GOT3 (cell line): ENCODE measurements at places on chromosomes 11 and 22.

- DNase-seq, result no peak
Observed at GRCh38 chr22:50581950-50582492, 628 bp downstream of the CHKB start.

DNA sequence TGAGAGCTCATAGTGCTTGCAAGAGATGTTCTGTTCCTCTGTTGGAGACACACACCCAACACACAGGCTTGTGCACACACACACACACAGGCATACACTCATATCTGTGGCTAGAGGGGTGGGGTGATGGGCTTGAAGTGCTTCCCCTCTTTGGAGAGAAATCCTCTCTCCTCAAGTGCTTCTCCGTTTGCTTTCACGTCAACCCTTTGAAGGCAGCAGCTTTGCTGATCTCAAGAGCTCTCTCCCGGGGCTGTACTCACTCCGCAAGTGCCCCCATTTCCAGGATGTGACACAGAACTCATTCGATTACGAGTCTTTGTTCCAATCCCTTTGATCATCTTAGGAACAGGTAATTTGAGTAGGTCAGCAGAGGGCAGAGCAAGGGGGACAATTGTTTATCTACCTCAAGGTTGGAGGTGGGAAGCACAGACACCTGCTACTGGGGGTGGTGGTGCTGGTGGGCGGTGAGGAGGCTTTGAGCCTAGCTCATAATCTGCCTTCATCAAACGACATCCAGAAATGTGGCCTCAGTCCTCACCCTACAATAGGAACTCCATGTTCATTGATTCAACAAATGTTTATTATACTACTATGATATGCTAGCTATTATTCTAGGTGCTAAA lies 529.8 kb upstream of the CADM1 start:
- no peak for DNase-seq

GRCh38 chr22:20393705-20394476 lies at the start of gene ZNF74:
Gene ZNF74 (plus strand): TSS chr22:20394151. CDS start chr22:20394629, 478 bp downstream.
- DNase-seq, result peak; percentile 67

GRCh38 chr11:109140857-109141515 lies 281.0 kb upstream of the C11orf87 start:
- DNase-seq, result no peak

DNA sequence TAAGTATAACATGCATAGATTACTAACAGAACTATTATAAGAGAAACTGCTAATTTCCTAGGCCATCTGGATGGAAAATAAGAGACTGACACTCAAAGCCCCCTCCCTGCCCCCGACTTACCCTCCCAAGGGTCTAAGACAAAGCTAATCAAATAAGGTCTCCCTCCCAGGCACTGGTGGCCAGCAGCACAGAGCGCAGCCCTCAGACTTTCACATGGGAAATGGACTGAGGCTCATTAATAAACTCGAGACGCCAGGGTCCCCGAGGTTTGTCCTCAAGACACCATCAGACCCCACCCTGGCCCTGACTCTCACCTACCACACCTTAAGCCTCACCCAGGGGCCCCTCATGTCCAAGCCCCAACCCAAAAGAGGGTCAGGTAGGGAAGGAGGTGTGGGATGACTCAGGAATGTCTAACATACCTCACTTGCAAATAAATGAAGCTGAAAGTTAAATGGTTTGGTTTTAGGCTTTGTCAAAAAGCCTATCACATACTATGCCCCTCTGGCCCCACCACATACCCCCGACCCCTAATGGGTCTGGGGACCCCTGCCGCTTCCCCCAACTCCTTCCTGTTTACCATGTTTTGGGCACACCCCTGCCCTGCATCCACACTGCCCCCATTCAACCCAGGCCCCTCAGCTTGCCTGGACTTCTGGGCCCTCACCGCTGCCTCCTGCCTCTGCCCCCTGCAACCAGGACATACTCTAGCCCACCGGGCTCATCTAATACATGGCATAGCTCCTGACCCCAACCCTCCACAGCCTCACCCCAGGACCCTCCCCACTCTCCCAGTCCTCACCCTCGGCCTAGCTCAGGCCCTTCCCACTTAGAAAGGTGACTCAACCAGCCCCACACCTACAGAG lies 11.4 kb downstream of the ARAP1 start:
- DNase-seq, result no peak

GRCh38 chr11:69536406-69536805 lies 54.9 kb downstream of the LINC01488 start:
- no peak for DNase-seq

- DNase-seq, result no peak
Observed at GRCh38 chr11:73314117-73314961, 6.3 kb downstream of the ARHGEF17 start.

- DNase-seq, result no peak
Observed at GRCh38 chr22:25420925-25421904, 143.3 kb upstream of the GRK3 start.

DNA sequence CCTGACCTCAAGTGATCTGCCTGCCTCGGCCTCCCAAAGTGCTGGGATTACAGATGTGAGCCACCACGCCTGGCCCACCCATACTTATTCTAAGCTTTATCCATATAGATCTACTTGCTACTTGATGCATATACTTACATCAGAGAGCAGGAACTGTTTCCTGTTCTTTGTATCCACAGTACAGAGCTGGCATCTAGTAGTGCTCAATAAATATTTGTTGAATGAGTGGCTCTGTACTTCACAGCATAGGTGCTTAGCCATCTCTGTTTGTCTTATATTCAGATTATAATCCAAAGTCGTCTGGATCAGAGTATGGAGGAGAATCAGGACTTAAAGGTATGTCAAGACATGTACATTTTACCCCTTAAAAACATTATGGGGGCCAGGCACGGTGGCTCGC lies 38.6 kb upstream of the DLAT start:
- no peak for DNase-seq

GRCh38 chr11:105202844-105203548 lies 63.4 kb upstream of the CARD18 start:
- no peak for DNase-seq

DNA sequence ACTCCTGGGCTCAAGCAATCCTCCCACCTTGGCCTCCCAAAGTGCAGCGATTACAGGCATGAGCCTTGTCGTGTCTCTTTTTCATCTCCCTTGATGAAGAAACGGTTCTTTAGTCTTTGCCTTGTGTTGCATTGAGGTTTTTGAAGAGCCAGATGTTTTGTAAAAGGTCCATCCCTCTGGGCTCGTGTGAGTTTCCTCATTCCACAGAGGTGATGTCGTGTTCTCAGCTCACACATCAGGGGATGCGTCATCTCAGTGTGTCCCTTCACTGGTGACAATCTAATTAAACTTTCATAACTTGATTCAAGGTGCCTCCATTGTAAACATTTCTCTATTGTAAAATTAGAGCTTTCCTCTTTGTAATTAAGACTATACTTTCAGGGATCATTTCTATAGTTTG lies 29.7 kb upstream of the TEF start:
- DNase-seq, result no peak

DNA sequence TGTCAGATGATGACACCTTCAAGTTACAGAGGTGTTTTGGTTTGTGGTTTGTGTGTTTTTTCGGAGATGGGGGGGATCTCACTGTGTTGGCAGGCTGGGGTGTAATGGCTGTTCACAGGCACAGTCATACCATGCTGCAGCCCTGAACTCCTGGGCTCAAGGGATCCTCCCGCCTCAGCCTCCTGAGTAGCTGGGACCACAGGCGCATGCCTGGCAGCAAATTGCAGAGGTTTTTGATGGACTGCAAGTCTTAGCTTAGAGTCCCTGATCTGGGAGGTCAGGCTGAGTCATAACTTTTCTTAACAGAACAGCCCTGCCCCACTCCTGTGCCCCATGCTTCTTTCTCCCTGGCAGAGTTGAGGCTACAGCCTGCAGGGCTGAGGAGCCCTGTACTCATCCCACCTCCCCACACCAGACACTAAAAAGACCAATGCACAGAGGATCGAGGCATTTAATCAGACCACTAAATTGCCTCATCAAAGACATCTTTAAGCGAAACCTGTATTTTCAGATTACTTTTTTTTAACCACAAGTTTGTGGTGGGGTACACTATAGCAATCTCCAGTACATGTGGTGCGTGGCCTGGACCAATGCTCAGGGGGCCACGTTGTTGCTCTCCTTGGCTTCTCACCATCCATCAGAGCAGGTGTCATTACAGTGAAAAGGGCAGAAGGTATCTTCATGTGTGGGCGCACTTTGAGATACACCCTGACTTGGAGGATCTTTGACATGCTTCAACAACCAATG lies 17.1 kb upstream of the ADORA2A start:
- DNase-seq, result no peak

DNA sequence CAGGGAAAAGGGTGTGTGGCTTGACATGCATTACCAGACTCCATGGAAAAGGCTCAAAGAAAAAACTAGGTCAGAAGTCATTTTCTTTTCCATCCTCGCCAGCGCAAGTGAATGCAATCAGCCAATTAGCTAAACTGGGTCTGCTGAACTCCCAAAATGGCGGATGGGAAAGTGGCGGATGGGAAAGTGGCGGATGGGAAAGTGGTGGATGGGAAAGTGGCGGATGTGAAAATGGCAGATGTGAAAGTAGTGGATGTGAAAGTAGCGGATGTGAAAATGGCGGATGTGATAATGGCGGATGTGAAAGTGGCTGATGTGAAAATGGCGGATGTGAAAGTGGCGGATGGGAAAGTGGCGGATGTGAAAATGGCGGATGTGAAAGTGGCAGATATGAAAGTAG lies 158.4 kb downstream of the CEP164 start:
- DNase-seq, result no peak

GRCh38 chr11:108664730-108665525 lies at the start of gene DDX10:
Gene DDX10 (plus strand): TSS chr11:108665069. CDS start chr11:108665154, 85 bp downstream.
- peak; percentile 76 for DNase-seq

DNA sequence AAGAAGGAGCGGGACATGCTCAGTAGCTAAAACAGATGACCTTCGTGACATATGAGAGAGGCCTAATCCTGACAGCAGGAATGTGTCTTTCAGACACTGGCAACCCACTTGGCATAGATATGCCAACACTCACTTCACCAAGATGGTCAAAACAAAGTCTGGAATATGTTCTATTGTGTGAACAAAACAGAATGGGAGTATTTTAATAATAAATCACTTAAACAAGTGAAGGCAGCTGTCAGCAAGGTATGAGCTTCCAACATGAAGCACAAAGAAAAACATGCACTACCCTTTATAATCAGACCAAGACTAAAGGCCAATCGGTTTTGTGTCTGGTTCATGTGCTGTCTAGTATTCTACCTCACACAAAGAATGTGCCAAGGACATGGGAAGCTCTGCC lies 23.1 kb downstream of the CCDC34 start:
- no peak for DNase-seq

- no peak for DNase-seq
Observed at GRCh38 chr22:26367402-26368245, 61.4 kb upstream of the ASPHD2 start.

DNA sequence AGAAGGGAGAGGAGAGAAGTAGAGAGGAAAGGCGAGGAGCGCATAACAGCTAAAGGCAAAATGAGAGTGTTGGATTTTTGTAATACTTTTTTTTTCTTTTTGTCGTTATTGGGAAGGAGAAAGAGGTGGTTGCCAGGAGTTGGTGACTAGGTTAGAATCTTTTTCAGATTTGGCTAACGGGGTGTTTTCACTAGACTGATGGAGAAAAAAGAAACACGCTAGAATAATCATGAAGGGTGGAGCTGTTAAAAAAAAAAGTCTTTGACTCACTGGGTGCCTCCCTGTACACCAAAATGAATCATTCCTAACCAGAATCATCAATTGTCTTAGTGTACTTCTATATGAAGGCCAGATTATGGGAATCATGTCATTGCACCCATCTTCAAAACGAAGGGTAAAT lies 12.7 kb downstream of the BLID start:
- no peak for DNase-seq

DNA sequence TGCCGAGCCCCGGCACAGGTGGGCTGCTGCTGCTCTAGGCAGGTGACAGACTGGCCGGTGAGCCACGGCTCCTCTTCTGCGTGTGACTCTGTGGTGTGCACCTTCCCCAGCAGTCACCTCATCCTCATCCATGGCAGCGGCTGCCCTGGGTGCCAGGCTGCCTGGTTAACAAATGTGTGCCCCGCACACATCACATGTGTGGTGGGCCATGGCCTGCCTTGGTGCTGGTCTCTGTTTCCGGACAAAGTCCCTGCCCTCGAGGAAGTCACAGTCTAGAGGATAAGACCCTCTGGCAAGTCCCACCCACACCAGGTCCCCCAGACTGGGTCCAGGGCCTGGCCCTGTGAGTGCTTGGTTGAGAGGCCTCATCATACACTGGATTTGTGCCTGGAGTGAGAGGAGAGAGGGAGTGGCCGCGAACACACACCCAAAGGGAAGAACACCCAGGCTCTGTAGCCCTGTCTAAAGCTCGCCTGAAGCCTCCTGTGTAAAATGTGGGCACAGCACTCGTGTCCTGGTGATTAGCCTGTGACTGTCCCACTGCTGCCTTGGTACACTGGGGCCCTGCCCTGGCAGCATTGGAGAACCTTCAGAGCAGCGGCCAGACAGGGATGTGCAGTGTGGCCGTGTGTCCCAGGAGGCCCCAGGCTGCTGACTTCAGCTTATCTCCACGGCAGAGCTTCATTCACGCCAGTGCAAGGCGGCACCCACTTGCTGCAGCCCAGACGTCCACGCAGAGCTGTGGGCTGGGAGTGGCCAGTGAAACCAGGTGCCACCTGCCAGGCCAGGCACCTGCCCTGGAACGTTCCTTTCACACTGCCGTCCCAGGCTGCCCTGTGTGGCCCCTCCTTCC lies 269.9 kb downstream of the TBC1D22A start:
- no peak for DNase-seq

GRCh38 chr11:1218256-1218787 lies 4.5 kb upstream of the MUC5B start:
- DNase-seq, result no peak

GRCh38 chr11:120605469-120605868 lies 93.9 kb downstream of the GRIK4 start:
- no peak for DNase-seq
